ENCODE measurements at places on chromosomes 12 and 14.

- DNase-seq, result no peak
Measured at GRCh38 chr14:49461529-49462401, 124.4 kb downstream of the RPS29 start.

- DNase-seq, result no peak
Measured at GRCh38 chr12:75209812-75210138, at the start of gene KCNC2. TSS of gene KCNC2 (minus strand) at chr12:75209839.

GRCh38 chr14:65438266-65438933, 25.9 kb downstream of the FUT8 start:
- no peak for DNase-seq

GRCh38 chr14:63638493-63638892, 3.2 kb downstream of the WDR89 start:
- DNase-seq, result no peak

GRCh38 chr12:124480469-124481256, 86.7 kb downstream of the NCOR2 start:
- no peak for DNase-seq

DNA sequence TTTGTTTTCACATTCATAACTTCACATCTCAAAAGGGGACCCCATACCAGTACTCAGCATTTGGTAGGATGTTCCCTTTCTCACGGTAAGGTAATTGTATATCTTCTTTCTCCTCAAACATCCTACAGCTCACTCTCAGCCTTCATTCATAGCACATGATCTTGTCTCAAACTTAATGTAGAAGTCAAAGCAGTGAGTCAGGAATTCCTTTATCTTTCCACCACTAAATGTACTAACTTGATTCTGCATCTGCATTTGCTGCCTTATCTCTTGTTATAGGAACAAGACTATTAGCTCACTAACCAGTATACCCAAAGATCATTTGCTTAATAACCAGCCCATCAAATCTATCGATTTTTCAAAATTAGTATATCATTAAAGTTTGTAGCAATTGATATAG, 22.9 kb downstream of the CPSF2 start:
- no peak for DNase-seq

- no peak for DNase-seq
Measured at GRCh38 chr14:92846162-92846897, 52.2 kb downstream of the GOLGA5 start.

- DNase-seq, result peak; percentile 12
Measured at GRCh38 chr14:69663300-69663643, 51.9 kb downstream of the SUSD6 start.

GRCh38 chr14:105418269-105419194, 1.1 kb upstream of the MTA1 start:
- DNase-seq, result no peak

GRCh38 chr14:96629558-96630222, 127.5 kb downstream of the PAPOLA start:
- no peak for DNase-seq

All from C1 segment of cervical spinal cord (tissue), 14 donors.